Islet precursor cell (in vitro differentiated cells): ENCODE measurements at places on chromosomes 4 and X.
A peak's percentile ranks its signal among the peaks of the same experiment; 100 is the strongest.

DNA sequence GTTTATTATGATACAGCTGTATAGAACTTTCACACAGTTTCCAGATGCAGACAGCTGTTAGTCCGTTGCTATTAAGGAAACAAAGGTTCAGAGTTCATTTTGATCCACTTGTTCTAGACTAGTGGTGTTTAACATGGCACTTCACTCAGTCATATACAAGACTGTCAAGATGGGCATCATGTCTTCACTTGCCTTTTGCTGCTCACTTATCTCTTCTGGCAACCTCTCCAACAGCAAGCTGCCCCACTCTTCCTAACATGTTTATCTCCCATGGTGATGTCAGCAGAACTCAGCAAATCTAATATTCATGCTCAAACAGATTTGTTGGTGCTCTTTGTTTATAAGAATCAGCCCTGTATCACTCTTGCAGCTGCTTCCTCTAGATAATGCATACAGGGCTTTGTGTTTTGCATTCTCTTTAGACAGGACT lies 236.2 kb upstream of the HAND2 start:
- DNase-seq, result no peak

DNA sequence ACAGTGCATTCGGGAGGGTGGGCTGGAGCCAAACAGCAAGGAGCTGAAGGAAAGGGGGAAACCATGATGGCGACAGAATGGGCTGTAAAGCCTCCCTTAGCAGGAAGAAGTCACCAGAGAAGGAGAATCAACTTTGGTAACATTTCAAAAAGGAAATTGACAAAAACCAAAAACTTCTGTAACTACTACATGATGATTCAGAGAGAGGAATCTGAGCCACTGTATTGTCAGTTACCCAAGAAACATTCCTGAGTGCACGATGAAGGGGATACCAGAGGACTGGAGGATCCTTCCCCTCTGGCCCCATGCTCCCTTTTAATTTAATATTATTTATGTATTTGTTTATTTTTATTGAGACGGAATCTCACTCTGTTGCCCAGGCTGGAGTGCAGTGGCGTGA lies 26.3 kb downstream of the PDHA1 start:
- DNase-seq, result no peak

- DNase-seq, result no peak
These were observed 41.3 kb downstream of the KLHL5 start for GRCh38 chr4:39103291-39103690.

DNA sequence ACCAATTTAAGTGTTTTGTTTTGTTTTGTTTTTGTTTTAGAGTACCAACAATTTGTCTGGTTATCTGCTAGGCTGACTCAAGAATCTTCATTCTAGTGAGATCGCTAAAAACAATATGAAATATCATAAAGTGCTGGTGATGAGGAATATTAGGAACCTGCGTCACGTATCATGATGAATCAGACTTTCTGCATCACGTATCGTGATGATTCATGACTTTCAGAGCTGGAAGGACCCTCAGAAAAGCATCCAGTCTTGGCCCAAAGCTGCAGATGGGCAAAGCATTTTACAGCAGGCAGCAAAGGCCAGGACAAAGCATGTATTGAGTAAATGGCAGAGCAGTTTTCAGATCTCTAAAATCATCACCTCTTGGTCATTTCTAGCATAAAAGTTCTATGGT lies 278.0 kb upstream of the BOD1L1 start:
- DNase-seq, result no peak

DNA sequence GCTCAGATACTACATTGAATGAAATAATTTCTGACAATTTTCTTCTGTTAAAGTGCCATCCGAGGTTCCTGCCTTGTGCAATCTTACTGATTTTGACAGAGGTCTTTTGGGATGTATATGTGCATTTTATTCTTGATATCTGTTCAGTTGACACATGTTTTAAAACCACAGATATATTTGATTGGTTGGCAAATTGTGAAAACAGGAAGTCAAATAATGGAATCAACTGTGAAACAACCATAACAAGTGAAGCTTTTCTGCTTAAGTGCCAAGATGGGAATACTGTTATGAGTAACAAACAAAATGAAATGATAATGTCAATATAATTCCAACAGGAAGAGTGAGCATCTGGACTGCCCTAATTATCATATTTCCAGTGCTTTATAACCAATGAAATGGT lies 84.9 kb upstream of the TET2 start:
- DNase-seq, result no peak

- no peak for DNase-seq
These were observed 48.2 kb downstream of the RTL9 start for GRCh38 chrX:110406822-110407221.

GRCh38 chrX:119424999-119425398 lies 25.9 kb downstream of the SLC25A43 start:
- no peak for DNase-seq

- DNase-seq, result no peak
These were observed 44.2 kb upstream of the RHOH start for GRCh38 chr4:40152637-40153036.

DNA sequence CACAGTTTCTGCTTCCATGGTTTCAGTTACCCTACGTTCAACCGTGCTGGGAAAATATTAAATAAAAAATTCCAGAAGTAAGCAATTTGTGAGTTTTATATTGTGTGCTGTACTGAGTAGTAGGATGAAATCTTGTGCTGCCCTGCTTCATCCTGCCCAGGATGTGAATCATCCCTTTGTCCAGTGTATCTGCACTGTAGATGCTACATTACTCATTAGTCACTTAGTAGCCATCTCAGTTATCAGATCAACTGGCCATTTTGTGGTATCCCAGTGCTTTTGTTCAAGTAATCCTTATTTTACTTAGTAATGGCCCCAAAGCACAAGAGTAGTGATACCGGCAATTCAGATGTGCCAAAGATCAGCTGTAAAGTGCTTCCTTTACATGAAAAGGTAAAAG lies 97.9 kb downstream of the COX18 start:
- DNase-seq, result peak; percentile 86

DNA sequence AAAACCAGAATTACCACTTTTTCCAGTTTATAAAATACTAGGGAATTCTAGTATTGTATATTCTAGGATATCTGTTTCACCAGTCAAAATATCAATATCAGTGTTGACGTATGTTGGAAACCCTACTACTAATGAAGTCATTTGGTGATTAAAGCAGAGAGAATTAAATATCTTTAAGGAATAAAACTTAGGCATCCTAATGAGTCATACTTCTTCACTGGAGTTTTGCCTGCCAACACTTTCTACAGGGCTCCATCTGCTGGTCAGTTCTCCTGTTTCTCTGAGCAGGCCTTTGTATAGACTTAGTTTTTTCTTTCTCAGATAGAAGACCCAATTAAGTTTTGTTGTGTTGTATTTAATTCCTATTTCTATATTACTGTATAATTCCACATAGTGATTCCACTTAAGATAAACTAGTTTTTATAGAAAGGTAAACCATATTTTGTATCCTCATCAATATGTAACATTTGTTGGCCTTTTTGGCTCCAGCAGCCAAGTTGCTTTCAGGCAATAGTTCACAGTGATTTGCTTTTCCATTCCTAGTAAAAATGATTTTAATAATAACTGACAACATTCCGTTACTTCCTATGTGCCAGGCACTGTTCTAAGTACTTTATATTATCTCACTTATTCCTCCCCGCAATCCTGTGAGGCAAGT lies 3.5 kb downstream of the AP1AR start:
- DNase-seq, result peak; percentile 76
